Anterior cingulate cortex (tissue), 58 donors: ENCODE measurements at places on chromosomes 2 and 18.

GRCh38 chr2:43186679-43187374 is 39.6 kb downstream of the ZFP36L2 start:
- DNase-seq = no peak

DNA sequence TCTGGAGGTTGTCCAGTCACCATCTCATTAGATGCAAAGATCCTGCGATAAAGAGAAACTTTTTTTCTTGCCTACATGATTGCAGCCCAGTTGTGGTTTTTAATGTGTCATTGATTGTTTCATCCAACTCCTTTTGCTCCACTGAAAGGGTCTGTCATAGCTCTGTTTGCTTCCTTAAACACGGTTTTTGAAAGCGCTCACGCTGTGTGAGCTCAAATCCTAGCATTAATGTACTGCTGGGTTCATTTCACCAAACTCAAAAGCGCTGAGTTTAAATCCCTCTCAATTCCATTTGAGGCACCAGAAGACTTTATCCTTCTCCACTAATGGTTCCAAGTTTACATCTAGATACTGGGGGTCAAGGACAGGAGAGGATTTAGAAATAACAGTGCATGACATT is 53.6 kb downstream of the CDK15 start:
- DNase-seq = no peak

GRCh38 chr2:221943076-221943810 is 355.6 kb downstream of the PAX3 start:
- DNase-seq = no peak

DNA sequence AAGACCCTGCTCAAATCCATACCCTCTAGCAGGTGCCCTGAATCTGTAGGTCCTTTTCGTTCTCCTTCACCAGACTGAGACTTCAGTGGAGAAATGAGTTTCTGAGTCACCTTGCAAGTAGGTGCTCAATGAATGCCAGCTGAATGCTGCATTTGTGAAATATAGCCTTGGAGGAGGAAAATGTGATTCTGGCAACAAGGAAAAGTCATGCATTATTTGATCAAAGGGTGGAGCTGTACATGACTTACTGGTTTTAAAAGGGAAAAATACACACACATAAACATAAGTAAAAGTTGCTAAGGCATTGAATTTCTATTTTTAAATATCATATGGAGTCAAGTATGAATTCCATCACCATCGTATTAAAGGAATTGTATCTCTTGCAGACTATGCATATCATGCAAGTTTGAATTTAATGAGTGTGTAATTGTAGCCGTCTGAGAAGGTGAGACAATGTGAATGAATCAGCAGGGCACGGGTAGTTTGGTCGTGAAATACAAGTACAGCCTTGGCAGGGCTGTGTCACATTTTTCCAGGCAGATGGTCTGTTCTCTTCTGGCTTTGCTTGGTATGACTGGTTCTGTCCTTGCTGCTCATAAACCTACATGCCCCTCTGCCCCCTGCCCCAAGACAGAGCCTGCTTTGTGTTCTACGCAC is 160.8 kb downstream of the COL6A3 start:
- DNase-seq = no peak

- no peak for DNase-seq
Observed at GRCh38 chr2:108637304-108637669, 82.0 kb upstream of the RANBP2 start.

GRCh38 chr2:139917690-139918384 is 1137.6 kb upstream of the NXPH2 start:
- no peak for DNase-seq

GRCh38 chr2:36507408-36507812 is 90.6 kb downstream of the FEZ2 start:
- peak; percentile 35 for DNase-seq

DNA sequence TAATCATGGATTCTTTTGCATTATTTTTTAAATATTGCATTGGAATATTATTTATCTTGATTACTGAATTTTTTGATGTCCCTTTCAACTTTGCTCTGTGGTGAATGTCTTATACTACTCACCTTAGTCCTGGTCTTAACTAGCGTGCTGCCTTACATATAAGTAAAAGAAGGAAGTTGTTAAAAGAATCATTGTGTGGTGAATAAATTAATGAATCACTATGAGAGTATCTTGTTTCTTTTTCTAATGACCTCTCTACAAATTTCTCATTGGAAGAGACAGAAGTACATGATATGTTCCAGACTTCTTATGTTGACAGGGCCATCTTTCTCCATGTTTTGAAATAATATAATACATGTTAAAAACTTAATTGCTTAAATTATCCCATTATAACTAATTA is 432.6 kb upstream of the MMADHC start:
- DNase-seq = no peak

DNA sequence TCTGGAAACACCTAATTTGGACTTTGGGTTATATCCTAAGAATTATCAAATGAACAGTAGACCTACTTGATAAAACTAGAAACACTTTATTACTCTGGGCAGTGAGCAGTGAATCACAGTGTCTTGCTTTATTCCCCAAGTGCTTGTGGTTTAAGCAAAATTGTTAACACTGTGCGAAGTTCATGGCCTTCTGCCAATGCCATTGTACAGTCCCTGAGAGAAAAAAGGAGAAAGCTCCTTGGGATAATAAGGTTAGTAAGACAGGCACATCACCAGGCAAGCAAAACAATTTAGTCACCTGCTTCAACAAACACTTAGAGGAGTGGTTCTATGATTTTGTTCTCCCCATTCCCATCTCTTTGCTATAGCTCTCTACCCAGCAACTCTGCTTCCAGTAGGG is 39.8 kb downstream of the ADCYAP1 start:
- no peak for DNase-seq

DNA sequence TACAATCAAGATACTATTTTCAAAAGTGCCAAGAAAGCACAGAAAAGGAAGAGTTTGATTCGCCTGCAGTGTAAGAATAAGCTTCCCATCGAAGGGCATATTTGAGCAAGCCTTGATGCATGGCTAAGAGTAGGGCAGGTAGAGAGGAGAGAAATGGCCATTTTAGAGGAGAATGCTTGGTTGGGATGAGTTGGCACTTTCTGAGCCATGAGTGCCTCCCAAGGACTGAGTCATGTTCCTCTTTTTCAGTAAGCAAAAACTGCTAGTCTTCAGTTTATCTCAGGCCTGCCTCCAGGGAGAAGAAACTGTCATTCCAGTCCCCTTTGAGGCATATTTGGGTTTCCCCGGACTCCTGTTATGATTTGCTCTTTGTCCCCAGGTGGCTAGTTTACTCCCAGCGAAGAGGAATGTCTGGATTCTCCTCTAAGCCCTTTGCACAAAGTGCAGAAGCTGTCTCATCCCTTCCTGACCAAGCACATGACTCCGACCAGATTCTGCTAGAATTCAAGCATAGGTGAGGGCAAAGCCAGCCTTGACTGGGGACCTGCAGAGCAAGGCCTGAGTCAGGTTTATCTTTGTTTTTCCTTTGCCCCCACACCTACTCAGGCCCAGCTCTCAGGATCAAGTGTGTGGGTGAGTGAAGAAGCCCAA is 115.2 kb downstream of the TTC32 start:
- DNase-seq = no peak

- no peak for DNase-seq
Observed at GRCh38 chr2:153644955-153645354, 166.4 kb upstream of the RPRM start.

DNA sequence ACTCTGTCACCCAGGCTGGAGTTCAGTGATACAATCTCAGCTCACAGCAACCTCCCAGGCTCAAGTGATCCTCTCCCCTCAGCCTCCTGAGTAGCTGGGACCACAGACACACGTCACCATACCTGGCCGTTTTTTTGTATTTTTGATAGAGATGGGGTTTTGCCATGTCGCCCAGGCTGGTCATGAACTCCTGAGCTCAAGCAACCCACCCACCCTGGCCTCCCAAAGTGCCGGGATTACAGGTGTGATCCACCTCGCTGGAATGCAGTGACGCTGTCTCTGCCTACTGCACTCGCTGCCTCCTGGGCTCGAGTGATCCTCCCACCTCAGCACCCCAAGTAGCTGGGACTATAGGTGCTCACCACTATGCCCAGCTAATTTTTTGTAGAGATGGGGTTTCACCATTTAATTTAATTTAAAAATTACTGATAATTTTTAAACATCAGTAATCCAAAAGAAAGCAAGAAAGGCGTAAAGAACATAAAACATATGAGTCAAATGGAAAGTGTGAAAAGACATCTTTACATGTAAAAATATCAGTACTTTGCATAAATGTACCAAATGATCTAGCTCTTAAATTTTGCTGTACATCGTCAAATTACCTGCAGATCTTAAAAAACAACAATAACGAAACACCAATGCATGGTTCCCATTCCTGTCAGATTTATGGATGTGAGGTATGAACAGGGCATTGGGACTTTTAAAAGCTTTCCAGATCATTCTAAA is 2.8 kb upstream of the ZNF236 start:
- DNase-seq = no peak

- no peak for DNase-seq
Observed at GRCh38 chr2:42872721-42873120, 80.3 kb upstream of the HAAO start.
